ENCODE measurements at places on chromosomes 2 and 18.

DNA sequence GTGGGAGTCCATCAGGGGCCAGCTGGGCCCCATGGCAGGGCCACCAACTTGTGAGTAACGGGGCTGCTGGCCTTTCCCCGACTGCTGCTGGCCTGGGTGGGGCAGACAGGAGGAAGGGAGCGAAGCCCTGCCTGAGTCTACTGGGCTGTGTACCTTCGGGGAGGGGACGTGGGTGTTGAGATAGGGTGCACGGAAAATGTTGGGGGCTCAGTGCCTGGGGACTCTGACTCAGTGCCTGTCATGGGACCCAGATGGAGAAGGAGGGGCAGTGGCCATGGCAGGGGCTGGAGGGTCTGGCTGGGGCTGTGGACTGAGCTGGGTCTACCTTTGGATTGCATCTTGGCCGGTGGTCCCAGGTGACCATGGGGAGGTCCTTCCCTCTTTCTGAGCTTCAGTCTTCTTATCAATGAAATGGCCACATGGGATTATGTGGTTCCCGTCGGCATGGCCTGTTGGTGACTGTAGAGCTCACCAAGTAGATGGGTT is 4.0 kb downstream of the SLC4A3 start:
- no peak for DNase-seq

DNA sequence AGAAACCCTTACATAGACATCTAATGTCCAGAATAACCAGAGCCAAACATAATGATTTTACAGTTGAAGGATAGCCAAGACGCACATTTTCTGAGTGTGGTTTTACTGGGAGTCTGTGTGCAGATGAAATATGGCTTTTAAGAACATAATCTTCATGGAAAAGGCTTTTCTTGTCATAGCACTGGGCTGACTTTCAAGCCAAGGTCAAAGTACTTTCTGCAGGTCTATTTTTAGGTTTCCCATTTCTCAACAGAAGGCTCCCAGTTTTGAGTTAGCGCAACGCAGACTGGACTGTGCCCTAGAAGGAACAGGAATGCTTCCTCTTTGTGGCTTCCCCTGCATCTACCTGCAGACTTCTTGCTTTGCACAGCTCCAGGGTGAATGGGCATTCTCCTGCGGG is 92.3 kb upstream of the UPP2 start:
- DNase-seq, result no peak

- no peak for DNase-seq
Measured at GRCh38 chr18:5075297-5075696, 121.8 kb downstream of the AKAIN1 start.

- DNase-seq, result no peak
Measured at GRCh38 chr2:201984800-201985525, 48.7 kb upstream of the FZD7 start.

GRCh38 chr2:831622-832021 is 119.0 kb upstream of the SNTG2 start:
- DNase-seq, result no peak

DNA sequence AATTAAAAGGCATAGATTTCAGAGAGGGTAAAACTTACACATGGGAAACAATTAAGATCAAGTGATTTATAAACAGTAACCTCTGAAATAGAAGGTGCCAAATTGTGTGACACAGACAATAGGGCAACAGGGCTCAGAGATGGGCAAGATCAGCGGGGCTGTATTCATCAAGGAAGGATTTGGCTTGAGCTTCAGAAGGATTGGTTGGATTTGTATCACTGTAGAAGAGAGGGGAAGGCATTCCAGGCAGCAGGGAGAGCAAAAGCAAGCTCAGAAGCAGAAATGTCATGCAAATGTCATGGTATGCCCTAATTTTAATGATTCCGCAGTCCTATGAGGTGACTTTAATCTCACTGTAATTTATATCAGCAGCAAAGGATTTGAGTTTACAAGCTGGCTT is 415.0 kb upstream of the NRP2 start:
- DNase-seq, result no peak

- DNase-seq, result no peak
Measured at GRCh38 chr2:215983581-215984351, 29.6 kb downstream of the MREG start.

- no peak for DNase-seq
Measured at GRCh38 chr2:66105066-66105753, 329.7 kb upstream of the MEIS1 start.

GRCh38 chr2:234241656-234242458 is 191.4 kb downstream of the SPP2 start:
- no peak for DNase-seq

DNA sequence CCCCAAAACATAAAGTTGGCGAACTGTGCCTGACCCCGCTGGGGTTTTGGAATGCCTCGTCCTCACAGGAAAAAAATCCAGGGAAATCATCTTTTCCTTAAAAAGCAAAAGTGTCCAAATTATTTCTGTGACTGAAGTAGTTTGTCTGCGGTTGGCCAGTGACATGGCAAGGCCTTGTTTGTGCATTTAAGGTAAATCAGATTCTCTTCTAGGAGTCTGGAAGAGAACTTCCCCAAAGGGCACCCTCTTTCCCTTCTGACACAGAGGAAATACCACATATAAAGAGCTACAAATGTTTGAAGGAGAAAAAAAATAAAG is 737 bp upstream of the CYB5A start:
- DNase-seq, result no peak

DNA sequence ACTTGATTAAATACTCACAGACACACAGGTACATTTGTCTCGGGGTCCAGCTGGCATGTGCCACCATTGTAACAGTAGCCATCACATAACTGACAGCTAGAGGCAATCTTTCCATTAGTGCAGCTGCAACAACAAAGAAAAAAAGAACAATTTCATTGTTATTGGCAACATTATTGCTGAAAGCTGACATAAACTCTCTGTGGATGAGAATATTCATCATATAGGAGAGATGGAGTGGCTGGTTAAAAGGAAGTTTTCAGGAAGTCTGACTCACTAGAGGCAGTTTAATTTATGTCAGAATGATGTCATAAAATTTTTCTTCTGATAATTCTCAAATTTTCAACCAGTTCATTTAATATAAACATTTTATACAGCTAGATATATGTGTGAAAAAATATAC is 1490.0 kb upstream of the NXPH2 start:
- no peak for DNase-seq

- no peak for DNase-seq
Measured at GRCh38 chr2:186917866-186918265, 68.9 kb upstream of the ZSWIM2 start.

- no peak for DNase-seq
Measured at GRCh38 chr18:75169411-75169810, 39.5 kb downstream of the PTGR3 start.

DNA sequence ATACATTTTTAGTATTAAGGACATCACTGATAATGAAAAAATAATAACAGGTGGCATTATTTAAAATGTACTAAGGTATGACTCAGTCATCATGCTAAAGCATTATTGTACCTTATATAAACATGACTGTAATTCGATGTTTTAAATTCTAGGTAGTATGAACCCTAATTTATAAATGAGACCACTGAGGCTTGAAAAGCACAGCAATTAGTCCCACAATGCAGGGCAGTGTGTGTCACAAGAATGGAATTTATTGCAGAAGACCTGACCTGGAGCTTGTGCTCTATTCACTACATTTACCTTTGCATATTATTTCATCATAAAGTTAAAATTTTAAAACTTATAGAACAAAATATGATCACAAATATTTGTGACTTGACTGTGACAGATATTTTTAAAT is 358.5 kb upstream of the DSEL start:
- no peak for DNase-seq

- DNase-seq, result peak; percentile 48
Measured at GRCh38 chr18:11733031-11733430, 44.0 kb downstream of the GNAL start.

DNA sequence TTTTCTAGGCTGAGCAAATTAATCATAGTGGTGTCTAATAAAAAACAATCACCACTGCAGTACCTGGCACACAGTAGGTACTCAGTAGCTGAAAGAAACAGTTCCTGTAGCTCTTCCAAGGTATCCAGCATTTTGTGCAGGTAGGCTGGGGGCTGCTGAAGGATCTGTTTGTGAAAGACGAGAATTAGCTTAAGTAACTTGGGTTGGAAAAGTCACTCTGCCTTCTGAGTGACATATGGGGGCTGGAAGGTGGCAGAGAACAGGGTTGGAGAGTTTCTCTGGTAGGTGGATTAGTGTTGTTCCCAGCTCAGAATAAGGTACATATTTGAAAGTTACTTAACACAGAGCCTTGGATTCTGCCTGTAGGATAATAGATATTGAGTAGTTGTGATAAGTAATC is 72.8 kb downstream of the FMNL2 start:
- no peak for DNase-seq

GRCh38 chr2:23824777-23825212 is 102.1 kb downstream of the ATAD2B start:
- no peak for DNase-seq

DNA sequence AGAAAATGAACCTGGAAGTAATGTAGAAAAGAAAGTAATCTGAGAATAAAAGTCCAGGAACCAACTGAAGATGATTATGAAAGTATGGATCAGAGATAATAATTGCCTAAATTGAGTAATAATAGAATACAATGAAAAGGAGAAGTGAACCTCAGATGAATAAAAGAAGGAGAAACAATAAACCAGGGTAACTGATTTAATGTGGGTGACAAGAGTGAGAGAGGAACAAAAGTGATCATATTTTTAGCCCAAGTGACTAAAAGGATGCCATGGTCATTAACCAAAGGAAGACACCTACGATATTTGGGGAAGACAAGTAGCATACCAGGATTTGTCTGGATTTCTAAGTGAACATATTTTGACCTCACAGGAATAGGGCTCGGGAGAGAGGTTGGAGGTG is 600.6 kb downstream of the RNF144A start:
- DNase-seq, result no peak

DNA sequence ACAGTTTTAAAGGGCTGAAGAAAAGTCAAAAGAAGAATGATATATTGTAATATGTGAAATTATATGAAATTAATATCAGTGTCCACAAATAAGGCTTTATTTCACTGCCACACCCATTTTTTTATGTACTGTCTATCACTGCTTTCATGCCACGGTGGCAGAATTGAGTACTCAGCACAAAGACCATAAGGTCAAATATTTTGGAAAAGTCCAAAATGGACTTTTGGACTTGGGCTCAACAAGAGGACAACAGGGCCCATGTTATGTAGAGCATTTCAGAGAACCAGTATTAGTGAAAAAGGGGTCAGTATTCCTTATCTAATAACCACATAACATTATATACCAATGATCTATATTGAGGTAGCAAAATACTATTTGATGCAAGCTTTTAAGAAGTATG is 427.2 kb downstream of the EPHA4 start:
- no peak for DNase-seq

DNA sequence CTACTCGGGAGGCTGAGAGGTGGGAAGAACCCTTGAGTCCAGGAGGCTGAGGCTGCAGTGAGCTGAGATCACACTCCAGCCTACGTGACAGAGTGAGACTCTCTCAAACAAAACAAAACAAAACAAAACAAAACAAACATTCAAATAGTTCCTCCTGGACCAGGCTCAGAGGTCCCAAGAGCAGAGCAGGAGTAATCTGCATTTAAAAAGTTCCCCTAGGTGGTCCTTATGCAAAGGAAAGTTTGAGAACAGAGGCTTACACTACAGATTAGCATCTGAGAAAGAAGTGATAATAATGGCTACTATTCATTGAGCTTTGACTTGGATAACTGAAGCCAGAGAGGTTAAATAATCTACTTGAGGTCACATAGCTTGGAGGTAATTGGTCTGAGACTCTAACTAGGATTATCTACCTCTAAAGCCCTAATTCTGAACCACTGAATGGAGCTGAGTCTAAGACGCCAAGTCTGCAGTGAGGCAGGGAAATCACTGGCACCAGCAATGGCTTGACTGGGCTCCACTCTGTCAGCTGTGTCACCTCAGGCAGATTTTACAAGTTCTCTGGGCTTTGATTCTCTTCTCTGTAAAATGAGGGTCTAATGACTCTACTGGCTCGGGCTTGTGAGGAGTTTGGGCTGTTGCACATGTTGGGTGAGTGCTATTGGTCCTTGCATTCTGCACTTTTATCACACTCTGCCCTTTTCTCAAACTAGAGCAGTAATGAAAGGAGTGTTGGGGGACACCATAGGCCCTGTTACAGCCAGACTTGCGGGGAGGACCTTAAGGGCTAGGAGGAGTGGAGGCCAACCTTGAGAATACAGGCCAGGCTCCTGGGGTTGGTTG is 29.2 kb upstream of the DLX2 start:
- DNase-seq, result no peak

GRCh38 chr2:238802957-238803356 is 44.9 kb upstream of the TWIST2 start:
- no peak for DNase-seq

Measured in stimulated activated CD4-positive, alpha-beta T cell treated with anti-CD3 and anti-CD28 coated beads, Interleukin-1b, Interleukin-23, amount 100 ng/mL, for 4 hours (primary cell).